Stimulated activated naive CD4-positive, alpha-beta T cell (primary cell): ENCODE measurements at places on chromosomes 1 and 21.

- no peak for DNase-seq
These were observed 77.5 kb upstream of the KCNK2 start for GRCh38 chr1:215005078-215005477.

GRCh38 chr1:67853704-67854103, 20.4 kb upstream of the GNG12 start:
- DNase-seq, result no peak

GRCh38 chr1:24596401-24596880, 40.6 kb downstream of the NCMAP start:
- no peak for DNase-seq

- DNase-seq, result no peak
These were observed 17.5 kb upstream of the CLDN8 start for GRCh38 chr21:30233228-30234020.

DNA sequence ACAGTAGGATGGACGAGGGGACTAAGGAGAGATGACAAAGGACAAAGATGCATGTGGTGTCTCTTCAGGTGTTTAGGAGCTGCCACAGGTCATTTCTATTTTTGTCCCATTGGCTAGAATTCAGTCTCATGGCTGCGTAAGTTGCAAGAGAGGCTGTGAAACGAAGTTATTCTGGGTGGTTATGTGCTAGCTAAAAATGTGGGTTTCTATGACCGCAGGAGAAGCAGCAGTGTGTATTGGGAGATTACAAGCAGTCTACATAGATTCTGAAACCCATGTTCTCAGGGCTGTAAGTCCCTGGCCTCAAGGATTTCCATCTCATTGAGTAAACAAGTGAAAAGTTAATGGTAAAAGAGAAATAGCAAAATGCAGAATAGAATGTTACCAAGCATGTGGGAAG, 110.7 kb downstream of the SPATA46 start:
- DNase-seq, result no peak

DNA sequence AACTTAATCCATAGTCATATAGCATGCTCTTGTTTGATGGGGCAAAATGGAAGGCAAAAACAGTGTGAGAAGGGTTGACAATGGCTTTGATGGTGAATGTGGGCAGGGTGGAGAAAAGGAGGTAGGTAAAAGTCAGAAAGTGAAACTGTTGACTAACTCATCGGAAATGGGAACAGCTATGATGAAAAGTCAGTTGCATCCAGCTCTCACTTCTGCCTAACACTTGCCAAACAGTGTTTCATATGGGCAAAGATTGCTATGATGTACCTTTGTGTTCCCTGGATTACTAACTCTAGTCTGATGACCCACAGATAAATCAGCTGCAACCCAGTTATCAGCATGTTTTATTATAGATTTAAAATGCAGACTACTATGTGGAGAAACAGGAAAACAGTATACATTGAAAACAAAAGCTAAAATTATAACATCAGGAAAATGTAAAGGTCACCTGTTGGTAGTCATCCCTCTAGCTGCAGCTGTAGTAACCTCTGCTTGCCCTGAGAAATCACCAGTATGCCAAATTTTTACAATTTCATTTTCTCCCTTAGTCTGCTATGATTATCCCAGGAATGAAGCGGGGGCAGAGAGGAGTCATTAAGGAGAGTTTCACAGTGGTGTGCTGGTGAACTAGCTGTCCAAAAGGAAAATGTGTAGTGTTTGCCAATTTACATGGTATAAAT, 11.7 kb downstream of the TNFSF18 start:
- DNase-seq, result no peak

DNA sequence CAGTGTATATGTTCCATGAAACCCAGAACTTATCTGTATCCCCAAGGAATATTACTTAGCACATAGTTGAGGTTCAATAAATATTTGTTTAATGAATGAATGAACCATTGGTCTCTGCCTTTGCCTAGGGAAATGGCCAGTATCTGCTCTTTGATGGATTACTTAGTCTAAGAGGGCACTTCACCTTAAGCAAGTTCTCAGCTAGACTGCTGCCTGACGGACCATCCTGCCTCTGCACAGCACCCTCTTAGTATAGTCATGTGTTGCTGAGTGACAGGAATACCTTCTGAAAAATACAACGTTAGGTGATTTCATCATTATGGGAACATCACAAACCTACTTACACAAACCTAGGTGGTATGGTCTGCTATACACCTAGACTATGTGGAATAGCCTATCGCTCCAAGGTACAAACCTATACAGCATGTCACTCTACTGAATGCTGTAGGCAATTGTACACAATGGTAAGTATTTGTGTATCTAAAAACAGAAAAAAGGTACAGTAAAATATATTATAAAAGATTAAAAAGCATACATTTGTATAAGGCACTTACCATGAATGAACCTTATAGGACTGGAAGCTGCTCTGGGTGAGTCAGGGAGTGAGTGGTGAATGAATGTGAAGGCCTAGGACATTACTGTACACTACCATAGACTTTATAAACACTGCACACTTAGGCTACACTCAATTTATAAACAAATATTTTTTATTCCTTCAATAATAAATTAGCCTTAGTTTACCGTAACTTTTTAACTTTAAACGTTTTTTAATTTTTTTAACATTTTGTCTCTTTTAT, 83.7 kb upstream of the LRRC8D start:
- DNase-seq, result no peak

- no peak for DNase-seq
These were observed 16.4 kb downstream of the FOXJ3 start for GRCh38 chr1:42318601-42319000.

DNA sequence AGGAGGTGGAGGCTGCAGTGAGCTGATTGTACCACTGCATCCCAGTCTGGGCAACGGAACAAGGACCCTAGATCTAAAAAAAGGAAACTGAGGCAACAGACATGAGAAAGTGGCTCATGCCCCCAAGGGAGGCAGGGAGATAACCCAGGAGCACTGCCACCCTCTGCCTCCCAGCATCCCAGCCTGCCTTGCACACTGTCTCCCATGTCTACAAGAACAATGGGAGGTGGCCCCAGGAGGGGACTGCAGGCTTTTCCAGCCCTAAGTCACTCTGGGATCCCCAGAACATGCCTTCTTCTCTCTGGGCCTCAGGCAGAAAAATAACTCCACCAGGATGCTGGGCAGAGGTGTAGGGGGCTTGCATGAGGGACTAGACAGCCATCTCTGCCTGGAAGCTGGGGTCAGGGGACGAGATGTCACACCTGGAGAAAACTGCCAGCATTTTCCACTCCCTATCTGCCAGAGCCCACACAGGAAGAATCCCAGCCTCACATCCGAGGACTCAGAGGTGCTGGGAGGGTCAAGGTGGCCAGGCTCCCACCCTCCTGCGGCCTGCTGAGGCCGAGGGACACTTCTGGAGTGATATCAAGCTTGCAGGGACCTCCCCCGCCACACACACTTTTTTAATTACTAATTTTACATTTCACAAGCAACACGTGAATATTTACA, 21.4 kb downstream of the RUNX3 start:
- no peak for DNase-seq

DNA sequence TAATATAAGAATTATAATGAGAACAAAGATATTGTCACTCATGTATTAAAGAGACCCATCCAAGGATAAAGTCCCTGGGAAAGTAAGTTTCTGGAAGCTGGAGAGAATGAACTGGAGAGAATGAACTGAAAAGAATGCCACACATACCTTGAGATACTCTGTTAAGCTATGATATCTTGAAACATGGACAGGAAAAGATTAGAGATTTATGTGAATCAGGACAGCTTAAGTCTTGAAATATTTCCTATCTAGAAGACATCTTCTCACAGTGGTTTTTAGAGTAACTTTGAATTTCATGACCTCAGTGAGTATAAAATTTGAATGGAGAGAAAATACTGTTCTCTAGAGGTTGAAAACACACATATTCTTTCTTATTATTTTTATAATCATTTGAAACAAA, 201.3 kb upstream of the HMCN1 start:
- no peak for DNase-seq

DNA sequence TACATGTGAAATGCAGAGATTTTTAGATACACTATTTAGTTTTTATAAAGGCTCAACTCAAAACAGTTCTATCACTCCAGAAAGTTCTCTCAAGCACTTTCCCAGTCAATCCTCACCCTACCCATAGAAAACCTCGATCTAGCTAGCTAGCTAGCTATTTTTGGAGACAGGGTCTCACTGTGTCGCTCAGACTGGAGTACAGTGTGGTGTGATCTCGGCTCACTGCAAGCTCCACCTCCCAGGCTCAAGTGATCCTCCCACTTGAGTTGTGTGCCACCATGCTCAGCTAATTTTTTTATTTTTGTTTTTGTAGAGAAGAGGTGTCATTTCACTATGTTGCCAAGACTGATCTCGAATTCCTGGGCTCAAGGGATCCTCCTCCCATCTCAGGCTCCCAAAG, 236.9 kb downstream of the RERE start:
- no peak for DNase-seq
